ENCODE measurements at places on chromosomes 1 and 21. TPM values are rescaled to one million over a fixed set of nuclear protein-coding genes. Genes with fewer than 3 reads are reported as not detected.

ADGRL4 gene
- 16.1 TPM for total RNA-seq

PKLR gene
- 0.09 TPM for total RNA-seq

GRCh38 chr1:25009671-25010262 is 79.7 kb upstream of the RUNX3 start:
- no peak overlapping the region for H3K4me3 ChIP-seq
- H3K4me1 ChIP-seq, result no peaks in the 10 kb centered on the region
- DNase-seq, result no peak
- H3K27me3 ChIP-seq, result no peaks in the 10 kb centered on the region
- no peaks in the 10 kb centered on the region for H3K36me3 ChIP-seq

- no peak for DNase-seq
- no peak overlapping the region for H3K27ac ChIP-seq
- H3K4me1 ChIP-seq, result no peaks in the 10 kb centered on the region
- no peak overlapping the region for H3K4me3 ChIP-seq
Observed at GRCh38 chr1:85144351-85144750, 56.5 kb downstream of the SYDE2 start.

GRCh38 chr1:84686223-84686622 is 4.0 kb downstream of the SSX2IP start:
- H3K4me3 ChIP-seq, result no peak overlapping the region
- no peaks in the 10 kb centered on the region for H3K27me3 ChIP-seq
- H3K4me1 ChIP-seq, result peaks cover 6% of the 10 kb centered on the region
- no peaks in the 10 kb centered on the region for H3K36me3 ChIP-seq
- H3K27ac ChIP-seq, result no peak overlapping the region
- DNase-seq, result no peak

- DNase-seq, result no peak
- no peaks in the 10 kb centered on the region for H3K27me3 ChIP-seq
- H3K4me1 ChIP-seq, result peaks cover 11% of the 10 kb centered on the region
- no peak overlapping the region for H3K4me3 ChIP-seq
- H3K27ac ChIP-seq, result no peak overlapping the region
Observed at GRCh38 chr1:226066415-226067078, 4.0 kb downstream of the H3-3A start.

- no peaks in the 10 kb centered on the region for H3K36me3 ChIP-seq
- no peak overlapping the region for H3K4me3 ChIP-seq
- no peaks in the 10 kb centered on the region for H3K27me3 ChIP-seq
- peaks cover 5% of the 10 kb centered on the region for H3K4me1 ChIP-seq
Observed at GRCh38 chr1:160945079-160945478, 9.5 kb downstream of the ITLN2 start.

DNA sequence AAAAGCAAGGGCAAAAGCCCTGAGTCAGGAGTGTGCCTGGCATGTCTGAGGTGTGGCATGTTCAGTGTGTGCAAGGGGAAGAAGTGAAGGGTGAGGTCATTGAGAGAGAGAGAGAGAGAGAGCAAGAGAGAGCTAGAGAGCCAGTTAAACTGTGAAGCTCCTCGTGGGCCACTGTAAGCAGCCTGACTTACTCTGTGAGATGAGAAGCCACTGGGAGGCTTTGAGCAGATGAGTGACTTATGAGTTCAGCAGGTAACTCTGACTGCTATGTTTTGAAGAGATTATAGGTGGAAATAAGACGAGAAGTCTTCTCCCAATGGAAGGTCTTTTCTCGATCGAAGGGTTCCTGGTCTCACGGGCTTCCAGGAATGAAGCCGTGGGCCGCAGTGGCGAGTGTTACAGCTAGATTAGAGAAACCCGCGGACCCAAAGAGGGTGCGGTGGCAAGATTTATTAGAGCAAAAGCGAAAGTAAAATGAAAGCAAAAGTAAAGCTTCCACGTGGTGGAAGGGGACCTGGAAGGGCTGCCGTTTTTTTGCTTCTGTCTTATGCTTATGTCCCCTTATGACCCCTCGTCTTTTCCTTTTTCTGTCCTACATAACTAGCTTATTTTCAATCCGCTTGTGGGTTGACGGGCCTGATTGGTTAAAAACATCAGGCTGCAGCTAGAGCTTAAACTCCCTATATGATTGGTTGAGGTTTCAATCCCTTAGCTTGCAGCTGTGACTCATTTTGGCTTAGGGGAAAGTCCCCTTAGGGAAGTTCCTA is 323.1 kb upstream of the FAM78B start:
- H3K4me3 ChIP-seq, result no peak overlapping the region
- peaks cover 2% of the 10 kb centered on the region for H3K4me1 ChIP-seq
- no peaks in the 10 kb centered on the region for H3K36me3 ChIP-seq

DNA sequence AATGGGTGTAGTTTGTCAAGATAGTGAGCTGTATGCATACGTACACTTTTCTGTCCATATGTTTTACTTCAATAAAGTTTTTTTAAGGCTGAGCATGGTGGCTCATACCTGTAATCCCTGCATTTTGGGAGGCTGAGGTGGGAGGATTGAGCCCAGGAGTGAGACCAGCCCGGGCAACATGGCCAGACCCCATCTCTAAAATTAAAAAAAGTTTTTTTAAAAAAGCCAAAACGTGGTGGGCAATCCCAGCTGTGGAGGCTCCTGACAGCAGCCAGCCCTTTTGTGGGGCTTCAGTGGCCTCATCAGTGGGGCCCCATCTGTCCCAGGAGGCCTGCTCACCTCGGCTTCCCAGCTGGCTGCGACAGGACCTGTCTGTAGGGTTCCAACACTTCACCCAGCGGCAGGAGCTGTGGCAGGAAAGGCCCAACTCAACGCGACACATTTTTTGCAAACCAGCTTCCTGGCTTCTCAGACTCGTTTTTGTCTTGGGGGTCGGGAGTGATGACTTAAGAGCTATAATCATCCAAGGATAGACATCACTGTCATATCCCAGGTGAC is 56.9 kb upstream of the LBR start:
- peaks cover 2% of the 10 kb centered on the region for H3K36me3 ChIP-seq
- DNase-seq, result peak; percentile 13
- H3K4me1 ChIP-seq, result peaks cover 30% of the 10 kb centered on the region
- no peaks in the 10 kb centered on the region for H3K27me3 ChIP-seq
- H3K27ac ChIP-seq, result no peak overlapping the region

- H3K4me3 ChIP-seq, result no peak overlapping the region
- no peak for DNase-seq
- peak overlapping the region; percentile 47 for H3K27ac ChIP-seq
- H3K4me1 ChIP-seq, result peaks cover 2% of the 10 kb centered on the region
- no peaks in the 10 kb centered on the region for H3K27me3 ChIP-seq
- no peaks in the 10 kb centered on the region for H3K36me3 ChIP-seq
Observed at GRCh38 chr1:170932236-170932635, 3.1 kb upstream of the MROH9 start.
